ENCODE measurements at places on chromosomes 1 and 21.

GRCh38 chr1:210940081-210940617 lies 193.8 kb downstream of the KCNH1 start:
- no peak for DNase-seq

DNA sequence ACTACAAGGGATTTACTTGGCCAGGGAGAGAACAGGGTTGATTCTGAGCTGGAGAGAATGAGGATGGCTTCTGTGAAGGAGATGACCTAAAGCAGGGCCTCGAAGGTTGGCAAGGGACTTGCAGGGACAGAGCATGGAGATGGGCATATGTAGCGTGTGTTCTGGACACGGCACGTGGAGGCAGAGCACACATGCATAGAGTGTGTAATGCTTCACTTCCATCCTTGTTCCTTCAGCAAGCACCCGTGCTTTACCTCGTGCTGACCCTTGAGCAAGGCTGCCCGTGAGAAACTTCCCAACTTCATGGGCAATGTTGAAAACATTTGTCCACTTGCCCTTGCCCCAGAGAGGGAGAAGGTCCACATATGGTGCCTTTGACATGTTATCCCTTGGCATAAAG lies 33.1 kb downstream of the NFIA start:
- no peak for DNase-seq

DNA sequence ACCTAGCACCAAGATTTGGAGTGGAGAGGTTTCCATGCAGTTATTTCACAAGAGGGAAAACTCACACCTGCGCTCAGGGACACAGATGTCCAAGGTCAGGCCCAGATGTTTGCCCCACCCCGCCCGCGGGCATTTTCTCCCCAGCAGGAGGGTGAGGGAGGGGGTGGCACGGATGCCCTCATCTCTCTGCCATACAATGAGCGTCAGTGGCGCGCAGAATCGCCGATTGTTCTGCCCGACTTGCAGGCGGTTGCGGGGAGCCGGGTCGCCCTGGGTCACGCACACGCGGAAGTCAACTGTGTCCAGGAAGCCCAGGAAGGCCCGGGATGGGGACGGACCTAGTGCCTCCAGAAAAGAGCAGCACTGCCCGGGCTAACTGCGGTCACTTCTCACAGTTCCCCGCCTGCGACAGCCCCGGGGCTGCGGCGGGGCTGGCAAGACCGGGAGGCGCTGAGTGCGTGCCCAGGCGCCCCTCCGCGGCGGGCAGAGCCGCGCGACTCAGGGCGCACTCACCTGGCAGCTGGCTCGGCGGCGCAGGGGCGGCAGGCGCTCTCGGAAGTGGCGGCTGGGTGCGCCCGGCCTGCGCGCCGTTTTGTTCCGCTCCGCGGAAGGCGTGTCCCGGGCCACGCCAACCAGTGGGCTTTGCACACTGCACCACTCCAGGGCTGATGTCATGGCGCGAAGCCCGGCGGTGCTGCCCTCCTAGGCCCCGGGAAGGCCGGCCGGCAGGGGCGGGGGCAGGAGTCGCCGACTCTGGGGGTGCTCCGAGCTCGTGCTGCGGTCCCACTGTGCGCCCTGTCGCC lies at the start of gene CSRP1:
Gene CSRP1, minus strand, starts transcription at position 567 of the 803 bp plus-strand sequence. CDS start 10,820 bp downstream, outside the sequence.
- DNase-seq: peak; percentile 87

GRCh38 chr21:41647806-41648561 lies 118.9 kb downstream of the RIPK4 start:
- no peak for DNase-seq
